ENCODE measurements at places on chromosomes 12 and 14. TPM values are rescaled to one million over a fixed set of nuclear protein-coding genes. Genes with fewer than 3 reads are reported as not detected.

GRCh38 chr12:66085998-66086397 lies 44.6 kb downstream of the LLPH start:
- no peak for DNase-seq

DNA sequence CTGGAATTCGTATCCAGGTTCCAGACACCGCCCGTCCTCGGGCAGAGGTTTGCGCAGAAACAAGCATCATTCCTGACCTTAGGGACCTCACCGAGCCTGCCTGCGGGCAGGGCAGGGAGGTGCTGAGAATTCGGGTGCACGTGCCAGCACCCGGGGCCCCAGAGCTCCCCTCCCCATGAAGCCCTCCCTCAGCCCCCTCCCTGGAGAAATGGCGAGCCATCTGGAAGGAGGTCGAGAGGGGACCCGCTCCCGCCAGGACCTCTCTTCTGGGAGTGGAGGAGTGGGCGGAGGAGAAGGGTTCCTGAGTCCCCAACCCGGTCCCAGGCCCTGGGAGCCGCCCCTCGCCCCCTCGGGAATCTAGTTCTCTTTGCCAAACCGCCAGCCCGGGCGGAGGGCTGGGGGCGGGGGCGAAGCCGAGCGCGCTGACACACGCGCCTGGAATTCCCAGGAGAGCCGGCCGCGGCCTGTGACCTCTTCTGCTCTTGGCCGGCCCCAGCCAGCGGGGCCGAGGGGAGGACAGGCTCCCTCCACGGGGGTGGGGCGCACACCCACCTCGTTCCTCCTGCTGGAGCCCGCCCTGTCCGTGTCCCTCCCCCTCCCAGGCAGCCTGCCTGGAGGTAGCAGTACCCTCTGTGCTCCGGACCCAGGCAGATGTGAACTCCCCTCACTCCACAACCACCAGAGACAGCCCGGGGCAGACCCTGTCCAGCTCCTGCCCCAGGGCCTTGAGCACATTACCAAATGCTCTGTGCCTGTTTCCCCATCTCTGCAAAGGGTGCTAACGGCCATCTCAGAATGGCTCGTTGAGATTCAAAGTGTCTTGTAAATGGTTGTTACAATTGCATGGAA lies 23.0 kb upstream of the GPR132 start:
- peak; percentile 16 for DNase-seq

GRCh38 chr12:111156304-111156703 lies 212.6 kb downstream of the PHETA1 start:
- no peak for DNase-seq

GRCh38 chr12:92928421-92928961 lies 604 bp downstream of the EEA1 start:
- DNase-seq: peak; percentile 51

DNA sequence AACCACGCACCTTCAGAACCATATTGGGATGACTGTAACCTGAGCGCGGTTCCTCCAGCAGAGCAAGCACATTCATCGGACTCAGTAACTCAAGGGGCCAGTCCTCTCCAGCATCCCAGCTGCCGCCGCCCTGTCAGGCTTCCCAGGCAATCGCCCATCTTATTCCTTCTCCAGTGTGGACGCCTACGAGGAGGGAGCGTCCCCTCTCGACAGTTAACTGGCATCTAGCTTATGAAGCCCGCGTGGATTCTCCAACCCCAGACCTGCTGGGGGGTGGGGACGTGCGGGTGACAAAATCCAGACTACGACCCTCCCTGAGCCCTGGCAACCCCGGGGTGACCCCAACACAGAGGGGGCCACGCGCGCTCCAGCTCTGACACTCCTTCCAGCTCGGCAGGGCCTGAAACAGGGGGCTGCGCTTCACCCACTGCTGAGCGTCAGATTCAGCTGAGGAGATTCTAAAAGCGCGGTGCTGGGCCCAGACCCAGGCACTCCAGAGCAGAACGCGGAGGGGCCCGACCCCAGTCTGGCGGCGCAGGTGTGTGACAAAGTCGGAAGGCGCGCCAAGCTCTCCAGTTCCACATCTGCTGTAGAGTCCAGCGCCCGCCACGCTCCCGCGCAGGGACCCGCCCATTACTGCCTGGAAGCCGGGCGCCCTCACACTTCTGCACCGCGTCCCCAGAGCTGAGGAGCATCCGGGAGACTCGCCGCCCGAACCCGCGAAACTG lies 43.9 kb upstream of the ESR2 start:
- no peak for DNase-seq

- DNase-seq: no peak
Observed at GRCh38 chr14:91330096-91330696, 85.7 kb upstream of the GPR68 start.

RPS6KL1 gene
- total RNA-seq: 4.3 TPM

- DNase-seq: no peak
Observed at GRCh38 chr12:59398164-59398563, 197.7 kb upstream of the SLC16A7 start.

ATP23 gene
- total RNA-seq: 19.3 TPM

CMA1 gene
- total RNA-seq: 0.82 TPM

IPO4 gene
- total RNA-seq: 56.3 TPM

GRCh38 chr14:30883508-30884294 lies 9.3 kb downstream of the COCH start:
- no peak for DNase-seq

IAPP gene
- not detected for total RNA-seq

- no peak for DNase-seq
Observed at GRCh38 chr12:107917912-107918800, 143.7 kb downstream of the ASCL4 start.

GRCh38 chr12:6115389-6115788 lies 9.1 kb downstream of the VWF start:
- DNase-seq: no peak

- no peak for DNase-seq
Observed at GRCh38 chr12:19006626-19007137, 122.9 kb upstream of the PLEKHA5 start.

GRCh38 chr12:28770322-28770721 lies 378.8 kb upstream of the FAR2 start:
- no peak for DNase-seq

DNA sequence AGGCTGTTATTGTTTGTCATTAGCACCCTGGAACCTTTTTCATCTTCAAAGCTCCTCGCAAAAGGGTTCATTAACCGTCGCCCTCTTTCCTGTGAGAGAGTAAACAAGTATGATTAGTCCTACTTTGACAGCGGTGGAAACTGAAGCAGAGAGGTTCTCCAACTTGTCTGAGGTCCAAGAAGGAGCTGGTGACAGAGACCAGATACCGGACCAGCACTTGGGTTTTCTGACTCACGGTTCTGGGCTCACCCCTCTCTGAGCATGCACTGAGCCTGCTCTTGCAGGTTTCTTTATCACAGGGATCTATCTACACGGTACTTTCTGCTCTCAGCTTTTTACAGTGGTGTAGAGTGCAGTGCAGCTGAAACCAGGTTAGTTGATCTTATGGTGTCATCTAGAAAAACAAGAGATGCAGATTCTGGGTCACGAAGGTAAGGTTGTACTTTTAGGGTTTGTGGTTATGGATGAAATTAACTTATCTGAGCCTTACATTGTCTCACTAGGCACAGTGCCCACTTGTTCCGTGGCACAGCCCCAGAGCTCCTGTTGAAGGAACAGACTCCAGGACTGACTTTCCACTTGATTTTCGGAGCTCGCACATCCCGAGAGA lies 62.1 kb downstream of the PPP2R5C start:
- peak; percentile 72 for DNase-seq

ARHGEF40 gene
- 0.53 TPM for total RNA-seq

DNA sequence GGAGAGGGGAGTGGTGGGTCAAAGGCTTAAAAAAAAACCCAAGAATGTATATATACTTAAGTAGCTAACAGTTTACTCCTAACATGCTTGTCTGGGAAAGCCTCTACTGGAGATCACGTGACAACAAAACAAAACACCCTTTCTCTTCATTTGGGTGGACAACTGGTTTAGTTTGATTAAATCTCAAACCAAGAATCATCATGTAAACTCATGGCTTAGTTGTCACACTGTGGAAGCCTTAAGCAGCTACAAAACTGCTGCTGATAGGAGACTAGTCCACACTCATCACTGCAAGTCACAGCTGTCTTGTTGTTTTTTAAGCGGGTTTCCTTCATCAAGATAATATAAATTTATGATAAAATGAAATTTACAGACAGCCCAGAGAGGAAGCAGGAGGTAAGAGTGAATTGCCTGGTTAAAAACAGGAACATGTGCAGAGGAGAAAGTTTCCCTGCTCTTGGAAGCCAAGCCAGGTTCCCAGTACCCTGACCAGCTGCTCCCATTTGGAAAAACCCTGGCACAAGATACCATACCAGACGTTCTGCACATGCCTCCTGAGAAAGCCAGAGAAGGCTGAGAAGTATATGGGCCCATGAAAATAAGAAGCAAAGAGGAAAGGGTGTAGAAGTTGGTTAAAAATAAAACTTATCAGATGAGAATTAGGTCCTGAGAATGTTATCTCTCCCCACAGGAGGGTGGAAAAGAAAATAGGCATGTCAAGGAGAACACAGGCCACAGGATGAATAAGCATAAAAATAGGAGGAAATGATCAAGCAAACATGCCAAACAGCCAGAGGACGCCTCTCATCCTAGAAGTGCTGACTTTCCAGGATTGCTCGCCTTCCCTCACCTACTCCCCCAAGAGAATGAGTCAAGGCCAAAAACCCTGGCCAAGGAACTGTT lies 34.0 kb downstream of the EGLN3 start:
- DNase-seq: no peak

- DNase-seq: no peak
Observed at GRCh38 chr14:22929961-22930364, 787 bp upstream of the PRMT5 start.

FOXA1 gene
- total RNA-seq: not detected

DNA sequence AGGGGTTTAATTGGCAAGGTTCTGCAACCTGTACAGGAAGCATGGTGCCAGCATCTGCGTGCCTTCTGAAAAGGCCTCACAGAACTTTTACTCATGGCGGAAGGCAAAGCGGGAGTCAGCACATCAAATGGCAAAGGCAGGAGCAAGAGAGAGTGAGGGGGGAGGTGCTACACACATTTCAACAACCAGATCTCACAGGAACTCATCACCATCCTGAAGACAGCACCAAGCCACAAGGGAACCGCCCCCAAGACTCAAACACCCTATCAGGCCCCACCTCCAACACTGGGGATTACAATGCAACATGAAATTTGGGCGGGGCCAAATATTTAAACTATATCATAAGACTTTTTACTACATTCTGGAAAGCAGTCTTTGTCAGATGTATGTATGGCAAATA lies 38.0 kb upstream of the FKBP4 start:
- no peak for DNase-seq

DNA sequence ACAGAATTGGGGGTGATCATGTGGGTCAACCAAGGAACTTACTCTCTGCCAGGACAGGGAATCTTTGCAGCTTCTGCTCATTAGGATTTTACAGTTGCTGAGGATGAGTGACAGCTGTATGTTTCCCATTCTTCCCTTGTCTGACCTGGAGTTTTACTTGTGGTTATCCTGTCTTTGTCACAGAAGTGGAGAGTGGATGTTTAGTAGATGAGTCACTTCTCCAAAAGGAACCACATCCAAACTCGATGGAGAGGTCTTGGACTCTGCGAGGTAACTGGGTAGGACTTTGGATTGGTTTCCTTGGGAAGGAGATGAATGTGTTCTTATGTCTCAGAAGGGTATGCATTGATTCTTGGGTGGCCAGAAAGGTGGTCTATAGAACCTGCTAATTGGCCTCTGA lies 53.8 kb upstream of the USP44 start:
- DNase-seq: no peak

NOVA1 gene
- total RNA-seq: not detected

All from activated CD8-positive, alpha-beta T cell treated with anti-CD3 and anti-CD28 coated beads, Interleukin-2, amount 10 ng/mL, durations not matched to agents 7 days and 5 days (primary cell).